ENCODE measurements at places on chromosomes 2 and 18.

- DNase-seq, result no peak
Measured at GRCh38 chr18:58671632-58672564, 633 bp downstream of the MALT1 start.

DNA sequence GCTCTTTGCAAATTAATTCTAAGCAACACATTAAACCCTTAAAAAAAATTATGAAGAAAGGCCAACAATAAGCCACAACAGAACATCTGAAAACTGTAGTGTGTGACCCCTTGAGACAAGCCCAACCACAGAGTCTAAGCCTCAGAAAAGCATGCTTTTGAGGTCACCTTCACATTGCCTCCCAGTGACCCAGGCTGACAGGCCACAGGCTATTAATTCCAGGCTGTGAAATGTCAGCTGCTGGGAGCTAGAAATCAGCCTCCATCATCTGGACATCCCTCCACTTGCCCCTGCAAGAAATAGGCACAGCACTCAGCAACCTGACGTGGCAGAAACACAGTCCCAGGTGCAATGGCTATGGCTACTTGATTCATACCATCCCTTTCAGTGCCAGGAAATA lies 179.4 kb upstream of the ZFP36L2 start:
- DNase-seq, result no peak

- no peak for DNase-seq
Measured at GRCh38 chr2:190126798-190127197, 64.3 kb upstream of the MSTN start.

DNA sequence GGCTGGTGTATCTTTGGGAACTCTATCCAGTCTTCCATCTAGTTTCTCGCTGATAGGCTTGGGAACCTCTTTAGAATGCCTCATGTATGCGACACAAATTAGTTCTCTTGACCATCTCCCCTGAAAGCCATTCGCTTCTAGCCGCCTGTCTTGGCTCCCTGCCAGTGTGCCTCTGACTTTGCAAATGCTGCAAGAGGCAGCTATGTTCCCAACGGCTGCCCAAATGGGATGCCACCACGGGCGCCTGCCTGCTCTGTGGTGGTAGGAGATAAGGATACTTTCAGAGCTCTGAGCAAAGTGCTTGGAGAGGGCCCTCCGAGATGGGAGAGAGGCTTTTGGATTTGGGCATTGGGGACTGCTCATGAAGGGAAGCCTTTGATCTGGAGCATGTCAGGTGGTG lies 77.7 kb upstream of the IGFBP5 start:
- DNase-seq, result no peak

DNA sequence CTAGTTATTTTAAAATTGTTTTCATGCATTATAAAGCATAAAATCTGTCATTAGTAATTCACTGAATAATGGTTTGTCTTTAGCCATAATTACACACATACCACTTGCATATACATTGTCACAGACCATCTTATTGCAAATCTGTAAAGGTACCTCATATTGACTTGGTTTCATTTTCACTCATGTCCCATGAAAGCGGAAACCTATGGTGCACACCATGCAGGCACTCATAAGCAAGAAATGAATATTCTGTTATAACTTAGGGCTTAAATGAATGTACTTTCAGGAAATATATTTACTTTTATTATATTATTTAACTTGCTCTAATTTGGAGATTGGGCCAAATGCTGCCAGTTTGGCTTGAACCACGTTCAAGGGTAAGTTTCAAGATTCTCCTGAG lies 29.2 kb upstream of the STK17B start:
- DNase-seq, result no peak

DNA sequence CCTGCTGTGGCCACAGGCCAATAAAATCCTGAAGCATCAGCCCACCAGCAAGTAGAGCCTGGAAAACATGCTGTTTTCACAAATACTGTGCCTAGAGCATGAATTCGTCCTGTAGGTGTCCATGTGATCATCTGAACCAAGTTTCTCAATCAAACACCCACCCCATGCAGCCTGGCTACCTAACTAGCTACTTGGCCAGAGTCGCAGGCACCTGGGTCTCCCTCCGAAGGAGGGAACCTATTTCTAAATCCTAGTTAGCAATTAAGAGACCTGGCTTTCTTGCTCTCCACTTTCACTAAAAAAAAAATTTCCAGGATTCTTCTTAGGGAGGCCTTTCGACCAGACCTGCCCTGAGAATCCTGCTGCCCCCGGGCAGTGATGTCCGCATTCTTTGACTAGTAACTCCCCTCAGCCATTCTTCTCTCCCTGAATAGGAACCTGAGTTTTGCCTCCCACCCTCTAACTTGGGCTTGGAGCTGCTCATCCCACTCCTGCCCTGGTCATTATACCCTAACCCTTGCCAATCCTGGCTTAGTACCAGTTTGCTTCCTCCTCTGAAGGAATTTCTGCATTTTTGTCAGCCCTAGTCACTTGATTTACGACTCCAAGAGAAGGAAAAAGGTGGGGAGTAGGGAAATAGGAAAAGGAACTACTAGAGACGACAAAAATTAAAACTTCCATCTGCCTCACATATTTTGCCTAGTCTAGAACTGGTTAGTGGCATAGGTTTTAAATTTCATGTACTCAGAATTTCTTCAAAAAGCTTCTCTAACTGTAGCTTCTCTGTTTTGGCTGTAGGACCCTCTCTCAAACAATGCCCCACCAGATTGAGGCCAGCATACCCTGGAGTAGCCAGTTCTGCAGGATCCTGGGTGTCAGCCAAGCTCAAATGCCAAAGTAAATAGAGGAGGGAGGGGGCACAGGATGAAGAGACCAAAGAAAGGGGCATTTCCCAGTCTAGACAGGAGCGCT lies 25.4 kb upstream of the TANK start:
- no peak for DNase-seq

DNA sequence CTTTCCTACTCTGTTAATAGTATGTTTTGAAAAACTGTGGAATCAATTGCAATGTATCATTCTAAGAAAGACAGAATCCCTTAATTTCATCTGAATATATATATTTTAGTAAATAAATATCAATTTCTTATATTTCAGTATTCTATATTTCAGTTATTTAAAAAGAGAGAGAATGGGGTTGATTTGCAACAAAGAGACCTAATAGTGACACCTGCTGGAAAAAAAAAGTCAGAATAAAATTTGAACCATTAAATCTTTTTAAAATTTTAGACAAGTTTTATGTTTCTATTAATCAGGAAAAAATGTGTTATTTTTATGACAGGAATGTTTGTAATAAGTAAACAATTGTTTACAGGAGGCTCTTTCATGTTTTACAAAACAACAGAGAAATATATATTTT lies 20.7 kb upstream of the CCNT2 start:
- no peak for DNase-seq

DNA sequence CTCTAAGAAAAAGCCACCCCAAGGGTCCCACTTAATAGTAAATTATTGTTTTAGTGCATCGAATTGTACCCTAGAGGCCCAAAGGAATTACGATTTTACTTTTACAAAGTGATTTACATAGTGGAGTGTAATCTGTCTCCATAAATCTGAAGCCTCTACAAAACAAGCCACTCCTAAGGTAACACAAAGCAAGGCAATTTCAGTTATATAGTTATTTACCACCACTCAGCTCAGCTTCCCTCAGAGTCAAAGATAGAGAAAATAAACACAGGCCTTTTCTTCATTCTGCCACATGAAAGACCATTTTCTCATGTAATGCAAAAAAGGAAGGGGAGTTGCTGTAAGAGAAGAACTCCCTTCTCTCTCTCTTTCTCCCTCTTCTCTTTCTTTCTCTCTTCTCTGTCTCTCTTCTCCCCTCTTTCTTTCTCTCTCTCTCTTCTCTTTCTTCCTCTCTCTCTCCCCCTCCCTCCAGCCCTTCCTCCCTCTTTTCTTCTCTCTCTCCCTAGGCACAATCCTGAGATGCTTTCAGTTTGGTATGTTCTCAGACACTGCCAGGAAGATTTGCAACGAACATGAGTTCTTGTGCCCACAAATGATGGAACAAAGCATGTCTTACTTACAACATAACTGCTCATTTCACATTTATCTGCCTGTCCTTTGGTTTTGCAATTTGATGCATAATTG lies 264.5 kb downstream of the BCL2 start:
- no peak for DNase-seq

All from posterior vena cava (tissue), 2 donors.